ENCODE measurements at places on chromosomes 12 and 14.

DNA sequence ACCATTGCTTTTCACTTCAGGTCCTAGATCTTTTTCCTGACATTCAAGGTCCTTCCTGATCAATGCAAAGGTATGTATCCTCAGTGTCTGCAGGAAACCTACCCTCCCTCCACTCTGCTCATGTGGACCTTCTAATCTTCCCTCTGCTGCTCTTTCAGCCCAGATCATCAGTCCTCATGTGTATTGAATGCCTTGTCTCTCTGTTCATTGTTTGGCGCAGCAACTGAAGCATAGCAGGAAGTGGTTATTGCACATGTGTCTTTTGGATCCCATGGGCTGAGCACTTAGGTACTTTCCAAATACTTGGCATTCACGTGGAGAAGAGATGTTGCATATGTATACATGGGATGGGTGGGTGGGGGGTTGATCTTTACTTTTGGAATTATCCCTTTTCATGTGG lies 4.3 kb upstream of the NIN start:
- DNase-seq: no peak

DNA sequence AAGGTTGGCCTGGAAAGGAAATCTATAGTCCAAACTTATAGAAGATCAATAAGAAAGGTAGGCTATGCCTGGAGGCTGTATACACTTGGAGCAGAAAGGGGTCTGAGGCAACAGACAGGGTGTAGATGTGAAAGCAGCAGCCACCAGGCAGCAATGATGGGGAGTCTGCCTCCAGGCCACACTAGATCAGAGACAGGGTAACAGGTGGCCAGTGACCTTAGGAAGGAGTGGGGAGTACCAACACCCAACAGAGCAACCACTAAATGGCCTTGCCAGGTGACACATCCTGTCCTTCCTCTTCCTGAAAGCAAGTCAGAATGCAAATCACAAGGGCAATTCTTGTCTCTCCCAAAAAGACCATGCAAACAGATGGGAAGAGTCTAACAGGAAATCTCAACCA lies 46.4 kb upstream of the NID2 start:
- DNase-seq: no peak

DNA sequence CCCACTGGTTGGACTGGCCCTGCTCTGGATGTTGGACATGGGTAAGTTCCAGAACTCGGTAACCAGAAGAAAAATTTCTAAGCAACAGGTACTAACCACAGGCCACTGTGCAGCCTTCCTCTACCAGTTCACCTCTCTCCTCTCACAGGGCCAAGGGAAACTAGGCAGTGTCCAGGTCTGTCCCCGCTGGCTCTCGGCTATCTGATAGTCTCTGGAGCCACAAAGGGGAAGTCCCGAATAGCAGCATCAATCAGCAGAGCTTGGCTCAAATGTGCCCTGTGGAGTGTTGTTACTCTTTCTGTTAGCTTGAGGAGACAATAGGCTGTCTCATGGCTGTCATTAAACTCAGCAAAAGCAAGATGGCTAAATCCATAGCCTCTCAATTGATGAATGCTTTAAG lies 73.2 kb downstream of the TSPAN11 start:
- no peak for DNase-seq

GRCh38 chr14:89507521-89507920 lies 90.5 kb upstream of the FOXN3 start:
- no peak for DNase-seq

GRCh38 chr12:116703214-116703795 lies 34.6 kb downstream of the SPRING1 start:
- peak; percentile 40 for DNase-seq

DNA sequence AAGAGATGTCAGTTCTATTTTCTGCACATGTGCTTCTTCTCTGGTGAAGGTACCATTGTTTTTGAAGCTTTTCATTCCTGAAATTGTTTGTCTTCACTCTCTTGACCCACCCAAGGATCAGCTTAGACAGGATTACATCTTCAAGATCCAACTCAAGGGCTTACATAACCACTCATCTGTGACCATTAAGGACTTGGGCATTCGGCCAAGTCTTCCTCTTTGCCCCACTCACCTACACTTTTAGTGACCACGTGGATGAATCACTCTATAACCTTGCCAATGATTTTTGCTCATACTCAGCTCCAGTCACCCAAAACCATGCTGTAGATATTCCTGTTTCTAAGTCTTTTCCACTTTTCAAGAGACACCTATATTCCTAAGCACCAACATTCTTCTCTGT lies 36.5 kb upstream of the SSTR1 start:
- DNase-seq: no peak

- no peak for DNase-seq
Observed at GRCh38 chr12:3015356-3015755, 56.2 kb downstream of the TEAD4 start.

GRCh38 chr12:118050972-118051910 lies 9.7 kb downstream of the WSB2 start:
- no peak for DNase-seq

DNA sequence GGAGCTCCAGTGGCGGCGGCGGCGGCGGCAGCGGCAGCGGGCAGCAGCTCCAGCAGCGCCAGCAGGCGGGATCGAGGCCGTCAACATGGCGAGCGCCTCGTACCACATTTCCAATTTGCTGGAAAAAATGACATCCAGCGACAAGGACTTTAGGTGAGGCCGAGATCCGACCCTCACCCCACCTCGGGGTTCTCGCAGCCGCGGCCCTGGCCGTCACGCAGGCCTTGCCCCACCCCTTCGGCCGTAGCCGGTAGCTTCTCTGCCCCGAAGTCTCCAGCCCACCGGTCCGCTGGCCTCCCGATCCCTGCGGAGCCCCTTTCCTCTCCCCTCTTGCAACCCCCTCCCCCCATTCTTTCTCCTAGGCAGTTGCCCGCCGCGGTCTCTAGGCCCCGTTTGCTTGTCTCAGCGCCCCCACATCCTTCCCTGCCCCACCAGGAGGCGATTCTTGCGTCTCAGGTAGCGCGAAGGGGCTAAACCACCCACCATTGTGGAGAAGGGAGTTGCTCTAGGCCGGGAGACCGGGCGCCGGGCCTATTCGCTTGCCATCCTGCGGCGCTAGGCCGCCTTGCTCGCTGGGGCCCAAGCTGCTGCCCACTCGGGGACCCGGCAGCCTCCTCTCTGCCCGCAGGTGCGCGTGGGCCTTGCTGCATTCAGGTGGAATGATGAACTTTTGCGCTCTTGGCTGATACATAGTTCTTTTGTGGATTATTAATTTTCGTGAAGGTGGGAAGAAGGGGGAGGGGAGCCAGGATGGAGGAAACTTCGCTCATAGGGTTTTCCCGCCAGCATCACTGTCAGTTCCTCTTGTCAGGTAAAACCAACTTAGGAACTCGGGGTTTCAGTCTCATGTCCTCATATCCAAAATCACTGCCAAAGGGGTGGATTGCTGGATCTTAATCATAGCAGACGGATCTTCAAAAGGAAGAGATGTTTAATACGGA lies 745 bp downstream of the CAND1 start:
- peak; percentile 17 for DNase-seq

DNA sequence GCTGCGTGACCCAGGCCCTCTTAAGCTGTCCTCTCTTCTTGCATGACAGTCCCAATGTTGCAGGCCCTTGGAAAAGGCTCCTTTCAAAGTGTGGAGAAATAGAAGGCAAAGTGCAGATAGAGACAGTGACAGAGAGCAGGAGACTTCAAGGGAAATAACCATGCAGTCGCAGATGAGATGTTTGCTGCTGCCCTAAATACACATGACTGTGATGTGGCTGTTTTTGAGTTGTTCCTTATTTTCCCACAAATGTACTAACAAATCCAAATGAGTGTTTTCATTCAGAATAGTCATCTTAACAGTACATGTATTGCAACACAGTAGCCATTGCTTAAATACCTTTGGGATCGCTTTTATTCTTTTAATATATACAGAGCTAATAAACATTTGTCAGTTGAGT lies 101.6 kb downstream of the SLC15A5 start:
- no peak for DNase-seq

DNA sequence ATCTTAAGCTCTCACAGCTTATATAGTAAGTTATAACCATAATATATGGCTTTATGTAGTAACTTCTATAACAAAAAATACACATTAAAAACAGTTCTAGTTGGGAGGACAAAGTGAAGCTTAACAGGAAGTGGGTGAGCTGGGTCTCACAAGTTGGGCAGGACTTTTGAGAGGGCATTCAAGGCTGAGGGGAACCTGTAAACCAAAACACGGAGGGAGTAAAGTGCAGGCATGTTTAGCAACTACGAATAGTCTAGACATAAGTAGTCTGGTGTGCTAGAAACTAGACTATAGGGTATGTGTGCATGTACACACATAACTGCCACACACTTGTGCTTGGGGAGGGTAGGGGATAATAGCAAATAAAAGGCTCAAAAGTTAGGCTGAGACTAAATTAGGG lies 14.2 kb upstream of the NEK9 start:
- DNase-seq: no peak
